Activated CD4-positive, alpha-beta T cell treated with anti-CD3 and anti-CD28 coated beads, Interleukin-2, Interleukin-4, amounts not matched to agents 100 ng/mL and 50 ng/mL, durations not matched to agents 16 hours and 8 hours (primary cell): ENCODE measurements at places on chromosomes 7 and 10.
A peak's percentile ranks its signal among the peaks of the same experiment; 100 is the strongest.

- no peak for DNase-seq
Observed at GRCh38 chr7:115356999-115357702, 435.3 kb downstream of the MDFIC start.

DNA sequence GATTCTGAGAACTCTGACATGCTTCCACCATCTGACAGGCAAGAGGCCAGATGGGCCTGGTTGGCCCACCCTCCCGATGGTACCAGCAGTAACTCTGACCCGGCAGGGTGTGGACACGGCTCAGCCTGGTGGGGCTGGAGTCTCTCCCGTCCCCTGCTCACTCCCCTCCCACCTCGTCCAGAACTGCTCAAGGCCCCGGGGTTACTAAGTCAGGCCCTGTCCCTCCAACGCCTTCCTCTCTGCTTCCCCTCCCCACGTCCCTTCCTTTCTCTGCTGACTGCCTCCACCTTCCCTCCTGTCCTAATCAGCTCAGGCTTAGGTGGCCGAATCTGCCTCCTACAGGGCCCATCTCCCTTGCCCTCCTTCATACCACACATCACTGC lies 12.5 kb downstream of the CALML5 start:
- no peak for DNase-seq

- DNase-seq, result no peak
Observed at GRCh38 chr10:91042069-91042468, 121.2 kb upstream of the ANKRD1 start.

GRCh38 chr7:1848911-1849311 lies 178.8 kb downstream of the ELFN1 start:
- DNase-seq, result no peak

GRCh38 chr10:60114765-60115586 lies 208.6 kb upstream of the CCDC6 start:
- DNase-seq, result peak; percentile 50

DNA sequence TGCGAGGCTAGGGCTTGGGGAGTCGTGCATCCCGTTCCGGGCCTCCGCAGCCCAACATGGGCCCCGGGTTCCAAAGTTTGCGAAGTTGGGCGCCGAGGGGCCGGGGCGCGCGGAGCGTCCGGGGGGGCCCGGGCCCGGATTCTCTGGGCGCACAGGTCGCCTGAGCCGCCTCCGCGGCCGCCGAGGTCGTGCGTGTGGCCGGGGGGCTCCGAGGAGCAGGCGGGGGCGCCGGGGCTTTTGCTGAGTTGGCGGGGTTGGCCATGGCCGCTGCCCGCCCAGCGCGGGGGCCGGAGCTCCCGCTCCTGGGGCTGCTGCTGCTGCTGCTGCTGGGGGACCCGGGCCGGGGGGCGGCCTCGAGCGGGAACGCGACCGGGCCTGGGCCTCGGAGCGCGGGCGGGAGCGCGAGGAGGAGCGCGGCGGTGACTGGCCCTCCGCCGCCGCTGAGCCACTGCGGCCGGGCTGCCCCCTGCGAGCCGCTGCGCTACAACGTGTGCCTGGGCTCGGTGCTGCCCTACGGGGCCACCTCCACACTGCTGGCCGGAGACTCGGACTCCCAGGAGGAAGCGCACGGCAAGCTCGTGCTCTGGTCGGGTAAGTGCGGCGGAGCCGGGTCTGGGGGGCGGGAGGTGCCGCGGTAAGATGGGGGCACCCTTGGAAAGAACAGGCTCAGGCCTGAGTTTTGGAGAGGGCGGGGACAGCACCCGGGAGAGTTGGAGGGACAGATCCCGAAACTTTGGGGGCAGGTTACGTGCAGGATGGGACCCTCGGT lies 643 bp downstream of the SMO start:
- DNase-seq, result no peak

DNA sequence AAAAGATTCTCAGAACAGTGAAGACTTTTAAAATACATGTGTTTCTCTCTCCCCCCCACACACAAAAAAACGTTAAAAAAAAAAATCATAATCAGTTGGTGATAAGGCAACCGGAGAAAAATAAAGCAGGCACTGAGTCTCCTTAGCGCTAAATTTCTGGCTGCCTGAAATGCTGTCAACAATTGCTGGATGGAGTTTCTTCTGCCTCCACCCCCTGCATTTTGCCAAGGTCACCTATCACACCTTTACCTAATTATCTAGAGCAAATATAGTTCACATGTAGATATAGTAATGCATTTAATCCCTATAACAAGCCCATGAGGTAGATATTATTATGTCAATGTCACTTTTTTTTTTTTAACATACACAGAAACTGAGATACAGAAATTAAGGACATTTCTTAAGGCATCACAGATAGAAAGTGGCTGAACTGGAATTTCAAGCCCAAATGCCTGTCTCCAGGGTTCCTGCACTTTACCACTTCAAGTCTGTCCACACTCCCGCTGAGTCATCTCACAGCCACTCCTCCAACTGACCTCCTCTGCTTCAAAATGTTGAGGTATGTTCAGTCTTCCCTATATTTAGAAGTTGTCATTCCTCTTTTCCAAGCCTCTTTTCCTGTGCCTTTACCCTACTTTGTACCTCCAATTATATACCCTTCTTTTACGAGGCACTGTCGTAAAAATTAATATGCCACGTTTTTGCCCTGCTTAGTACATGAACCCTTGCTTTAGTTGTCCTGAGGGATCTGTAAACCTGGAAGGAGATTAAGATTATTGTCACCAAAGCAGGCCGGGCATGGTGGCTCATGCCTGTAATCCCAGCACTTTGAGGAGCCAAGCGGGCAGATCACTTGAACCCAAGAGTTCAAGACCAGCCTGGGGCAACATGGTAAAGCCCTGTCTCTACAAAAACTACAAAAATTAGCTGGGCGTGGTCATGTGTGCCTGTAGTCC lies 72.8 kb upstream of the MPP7 start:
- DNase-seq, result no peak

DNA sequence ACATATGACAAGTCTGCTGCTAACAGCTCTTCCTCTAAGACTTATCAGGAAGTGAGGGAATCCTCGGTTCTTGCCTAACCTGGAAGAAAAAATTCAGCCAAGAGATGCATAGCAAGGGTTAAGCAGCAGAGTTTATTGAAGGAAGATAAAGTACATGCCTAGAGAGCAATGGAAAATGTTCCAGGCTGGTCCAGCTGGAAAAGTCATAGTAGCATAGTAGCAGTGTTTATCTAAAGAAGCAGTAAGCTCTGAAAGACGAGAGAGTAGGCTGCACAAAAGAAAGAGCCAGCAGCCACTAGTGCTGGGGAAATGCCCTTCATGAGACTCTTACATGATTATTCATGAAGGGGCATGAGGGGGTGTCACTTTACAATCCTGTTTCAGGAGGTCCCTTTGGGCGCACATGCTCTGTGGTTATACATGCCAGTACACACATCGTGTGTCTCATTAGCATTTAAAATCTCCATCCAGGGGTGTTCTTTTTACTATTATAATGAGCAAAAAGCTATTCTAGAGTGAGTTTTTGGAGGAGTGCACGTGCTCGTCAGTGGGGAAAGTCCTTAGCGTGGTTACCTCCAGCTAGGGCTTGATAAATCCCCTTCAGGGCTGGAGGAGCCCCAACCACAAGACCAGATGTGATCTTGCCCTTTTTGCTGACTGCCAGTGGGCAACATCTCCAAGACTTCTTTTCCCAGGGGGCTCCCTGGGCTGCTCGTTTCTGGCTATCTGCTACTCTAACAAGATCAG lies 716.1 kb downstream of the PARD3 start:
- DNase-seq, result no peak

DNA sequence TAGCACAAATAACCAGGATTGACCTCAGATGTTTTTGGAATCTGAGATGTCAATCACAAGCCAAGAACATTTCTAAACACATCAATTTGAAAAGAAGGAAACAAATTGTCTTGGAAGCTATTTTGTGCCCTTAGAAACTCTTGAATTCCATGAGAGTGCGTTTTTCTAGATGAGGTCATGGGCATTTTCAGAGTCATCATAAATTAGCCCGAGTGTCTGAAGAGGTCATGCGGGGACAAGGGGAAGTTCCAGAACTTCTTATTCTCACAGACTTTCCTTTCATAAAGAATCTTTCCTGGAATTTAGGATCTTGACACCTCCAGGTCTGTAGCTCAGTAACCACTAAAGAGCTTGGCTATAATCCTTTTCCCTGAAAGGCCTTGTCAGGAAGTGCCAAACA lies 28.2 kb downstream of the IL2RA start:
- no peak for DNase-seq

- DNase-seq, result no peak
Observed at GRCh38 chr10:117419921-117420320, 44.7 kb upstream of the PDZD8 start.

GRCh38 chr10:46548498-46549090 lies 7.9 kb downstream of the GPRIN2 start:
- no peak for DNase-seq

- no peak for DNase-seq
Observed at GRCh38 chr10:15253951-15254807, 85.7 kb upstream of the NMT2 start.

GRCh38 chr7:24231493-24231892 lies 52.5 kb upstream of the NPY start:
- no peak for DNase-seq
